ENCODE measurements at places on chromosomes 6 and 20. TPM values are rescaled to one million over a fixed set of nuclear protein-coding genes. Genes with fewer than 3 reads are reported as not detected.

- DNase-seq = no peak
Measured at GRCh38 chr6:10402648-10403311, 12.1 kb downstream of the TFAP2A start.

FRMD1 gene
- not detected for total RNA-seq

DNA sequence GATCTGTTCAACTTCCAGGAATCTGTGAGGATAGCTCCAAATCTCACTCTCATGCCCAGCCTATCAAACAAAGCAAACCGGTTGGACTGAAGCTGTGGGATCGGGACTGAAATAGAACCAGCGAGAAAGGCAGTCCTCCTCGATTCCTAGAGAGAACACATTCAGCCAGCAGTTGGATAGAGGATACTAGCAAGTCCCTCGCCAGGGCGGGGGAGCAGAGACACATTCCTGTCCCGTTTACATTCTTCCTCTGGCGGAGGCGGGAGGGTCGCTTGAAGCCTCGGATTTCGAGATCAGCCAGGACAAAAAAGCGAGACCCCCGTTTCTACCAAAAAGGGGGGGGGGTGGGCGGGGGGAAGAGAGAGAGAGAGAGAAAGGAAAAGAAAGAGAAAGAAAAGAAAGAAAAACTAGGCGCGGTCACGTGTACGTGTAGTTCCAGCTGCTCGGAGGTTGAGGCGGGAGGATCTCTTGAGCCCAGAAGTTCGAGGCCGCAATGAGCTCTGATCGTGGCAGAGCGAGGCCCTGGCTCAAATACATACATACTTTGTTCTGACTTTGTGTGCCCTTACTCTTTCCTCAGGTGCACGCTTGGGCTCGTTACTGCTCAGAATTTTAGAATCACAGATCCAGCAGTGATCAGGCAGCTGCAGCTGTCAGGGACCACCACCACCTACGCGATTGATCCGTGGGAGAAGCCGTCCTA lies 19.5 kb downstream of the ZNF311 start:
- DNase-seq = peak; percentile 65

PGK2 gene
- total RNA-seq = not detected

DNA sequence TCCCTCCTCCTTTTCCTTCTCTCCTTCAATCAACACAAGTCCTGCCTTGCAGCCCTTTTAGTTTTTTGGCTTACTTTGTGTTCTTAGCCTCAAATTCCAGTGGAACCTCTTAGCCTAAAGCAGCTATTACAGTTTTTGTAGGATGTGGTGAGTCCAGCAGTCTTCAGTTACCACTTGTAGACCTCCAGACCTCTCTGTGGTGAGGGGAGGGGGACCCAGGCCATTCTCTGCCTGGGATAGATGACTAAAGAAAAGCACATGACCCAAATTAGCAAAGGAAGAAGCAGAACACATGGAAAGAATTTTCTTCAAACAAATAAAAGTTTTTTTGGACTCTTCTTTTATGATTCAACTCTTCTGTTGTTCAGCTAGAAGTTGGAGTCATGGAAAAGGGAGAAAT lies 246.5 kb downstream of the HAO1 start:
- no peak for DNase-seq

All from neural crest cell (in vitro differentiated cells).